ENCODE measurements at places on chromosomes 5 and 9. TPM values are rescaled to one million over a fixed set of nuclear protein-coding genes. Genes with fewer than 3 reads are reported as not detected.

GAPVD1 gene
- 37.6 TPM for total RNA-seq

DNA sequence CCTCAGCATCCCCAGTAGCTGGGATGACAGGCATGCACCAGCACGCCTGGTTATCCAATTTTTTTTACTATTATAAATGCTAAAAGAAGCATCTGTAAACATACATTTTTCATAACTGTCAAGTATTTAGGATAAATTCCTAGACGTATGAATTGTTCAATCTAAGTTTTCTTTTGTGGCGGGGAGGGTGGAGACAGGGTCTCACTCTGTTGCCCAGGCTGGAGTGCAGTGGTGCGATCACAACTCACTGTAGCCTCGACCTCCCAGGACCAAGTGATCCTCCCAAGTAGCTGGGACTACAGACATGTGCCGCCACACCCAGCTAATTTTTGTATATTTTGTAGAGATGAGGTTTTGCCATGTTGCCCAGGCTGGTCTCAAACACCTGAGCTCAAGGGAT lies 52.2 kb downstream of the NR6A1 start:
- no peak for DNase-seq

GPR150 gene
- total RNA-seq = not detected

CDHR2 gene
- total RNA-seq = not detected

- DNase-seq = no peak
Measured at GRCh38 chr9:16771356-16771755, 99.1 kb downstream of the BNC2 start.

- no peak for DNase-seq
Measured at GRCh38 chr5:150412319-150413175, at the start of gene CD74. CD74 (minus strand) TSS chr5:150412910; CDS start chr5:150412749, 161 bp downstream.
